Endothelial cell (in vitro differentiated cells): ENCODE measurements at places on chromosomes 13 and 19. TPM values are rescaled to one million over a fixed set of nuclear protein-coding genes. Genes with fewer than 3 reads are reported as not detected.

TICAM1 gene
- 3.5 TPM for total RNA-seq

- no peak for DNase-seq
Observed at GRCh38 chr13:32419862-32420261, 8.1 kb downstream of the N4BP2L1 start.

DNA sequence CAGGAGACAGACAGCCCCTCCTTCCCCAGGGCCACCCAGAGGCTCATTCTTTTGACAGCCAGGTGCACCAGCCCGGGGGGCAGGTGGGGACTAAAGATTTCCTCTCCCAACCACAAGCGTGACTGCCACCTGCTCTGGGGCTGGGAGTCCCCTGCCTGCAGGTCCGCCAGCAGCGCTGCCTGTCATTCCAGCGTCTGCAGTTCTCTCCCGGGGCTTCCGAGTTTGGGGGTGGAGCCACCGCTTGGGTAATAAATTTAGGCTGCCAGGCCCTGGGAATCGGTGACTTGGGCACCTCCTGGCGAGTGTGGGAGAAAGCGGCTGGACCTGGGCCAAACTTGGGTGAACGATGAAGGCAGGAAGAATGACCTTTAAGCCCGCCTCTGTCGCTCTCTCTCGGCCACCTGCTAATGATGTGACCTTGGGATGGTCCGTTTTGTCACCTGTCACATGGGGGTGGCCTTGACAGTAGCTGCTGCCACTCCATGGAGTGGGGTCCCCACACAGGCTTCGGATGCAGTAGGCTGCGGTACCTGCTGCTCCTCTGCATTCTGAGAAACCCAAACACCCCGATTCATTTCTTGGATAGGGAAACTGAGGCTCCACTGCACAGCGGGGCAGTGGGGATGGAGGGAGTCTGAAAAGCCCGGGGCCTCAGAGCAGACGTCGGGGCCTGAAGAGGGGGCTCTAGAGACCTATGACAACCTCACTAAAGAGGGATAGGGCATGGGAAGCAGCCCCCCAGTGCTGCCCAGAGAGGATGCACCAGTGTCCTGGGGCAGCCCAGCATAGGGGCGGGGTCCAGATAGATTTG, 12.8 kb downstream of the FUT6 start:
- no peak for DNase-seq

DNA sequence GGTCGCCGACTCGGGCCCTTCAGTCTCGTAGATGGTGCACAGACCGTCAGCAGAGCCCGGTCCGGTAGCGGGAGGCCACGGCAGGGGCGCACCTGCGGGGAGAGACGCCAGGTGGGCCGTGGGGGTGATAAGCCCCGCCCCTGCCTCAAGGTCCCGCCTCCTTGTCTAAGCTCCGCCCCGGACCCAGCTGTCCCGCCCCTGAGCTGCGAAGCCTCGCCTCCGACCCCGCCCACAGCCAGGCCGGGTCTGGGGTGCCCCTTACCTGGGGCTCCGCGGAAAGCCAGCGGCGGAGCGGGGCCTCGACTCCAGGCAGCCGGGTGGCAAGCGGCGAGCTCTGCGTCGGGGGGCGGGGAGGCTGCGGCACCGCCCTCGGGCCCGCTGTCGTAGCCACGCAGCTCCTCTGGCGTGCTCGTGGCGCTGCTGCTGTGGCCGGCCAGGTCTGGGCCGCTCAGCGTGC, 4.7 kb downstream of the PRR36 start:
- DNase-seq, result peak; percentile 53

DNA sequence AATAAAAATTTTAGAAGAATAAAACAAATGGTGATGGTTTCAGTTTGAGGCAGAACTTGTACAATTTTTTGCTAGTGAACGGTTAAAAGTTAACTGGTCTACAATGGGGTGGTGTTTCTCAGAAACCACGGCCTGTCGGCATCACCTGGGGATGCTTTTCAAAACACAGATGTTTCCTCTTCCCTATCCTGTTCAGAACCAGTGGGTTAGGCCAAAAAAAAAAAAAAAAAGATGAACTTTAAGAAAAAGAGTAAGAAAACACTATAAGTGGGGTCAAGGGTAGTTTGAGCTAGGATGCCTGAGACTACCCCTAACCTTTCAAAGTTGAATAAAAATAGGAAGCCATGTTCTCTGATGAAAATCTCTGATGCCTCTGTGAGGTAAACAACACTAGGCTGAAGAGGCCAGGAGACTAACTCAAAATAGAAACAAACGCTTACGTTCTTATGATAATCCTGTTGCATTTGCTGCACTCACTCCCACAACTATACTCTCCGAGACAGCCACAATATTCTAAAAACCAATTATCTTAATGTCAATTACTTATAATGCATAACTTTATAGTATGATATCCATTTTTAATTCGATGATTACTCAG, 3.3 kb downstream of the MTIF3 start:
- no peak for DNase-seq

SMIM44 gene
- not detected for total RNA-seq

DNA sequence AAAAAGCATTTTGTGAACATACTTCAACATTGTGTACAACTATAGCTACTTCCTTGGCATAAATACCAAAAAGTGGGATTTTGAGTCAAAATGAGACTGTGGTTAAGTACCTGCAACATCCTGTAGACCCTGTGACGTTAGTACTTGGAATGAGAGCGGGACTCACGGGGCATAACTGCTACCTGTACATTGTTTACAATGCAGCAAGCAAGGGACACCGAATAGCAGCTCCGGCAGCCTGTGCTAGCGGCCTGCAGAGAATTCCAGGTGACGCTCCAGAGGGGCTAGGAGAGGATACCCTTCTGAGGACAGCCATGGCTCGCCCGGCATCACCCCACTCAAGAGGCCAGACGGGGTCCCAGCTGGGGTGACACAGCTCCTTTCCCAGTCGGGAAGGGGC, 824 bp upstream of the ZNF331 start:
- no peak for DNase-seq

GRCh38 chr13:106083620-106084350, 451.7 kb downstream of the EFNB2 start:
- peak; percentile 31 for DNase-seq

- no peak for DNase-seq
Observed at GRCh38 chr19:51124729-51125128, at the start of gene SIGLEC9. SIGLEC9 (plus strand) TSS chr19:51124906; CDS start chr19:51124975, 69 bp downstream.

KIR2DL1 gene
- not detected for total RNA-seq

TMEM259 gene
- total RNA-seq, result 182 TPM

GRCh38 chr19:13526552-13526951, 20.3 kb upstream of the CACNA1A start:
- no peak for DNase-seq

- no peak for DNase-seq
Observed at GRCh38 chr13:25067064-25067463, 28.9 kb upstream of the PABPC3 start.

GRCh38 chr13:105097521-105097920, 1437.9 kb downstream of the EFNB2 start:
- no peak for DNase-seq

- no peak for DNase-seq
Observed at GRCh38 chr19:48417421-48417820, 24.0 kb downstream of the GRIN2D start.

GRCh38 chr19:4522291-4523002, 4.2 kb upstream of the PLIN4 start:
- DNase-seq, result no peak

GRCh38 chr13:30572859-30573275, 44.9 kb upstream of the USPL1 start:
- DNase-seq, result no peak

- no peak for DNase-seq
Observed at GRCh38 chr19:4993683-4994082, 24.8 kb downstream of the KDM4B start.

GRCh38 chr13:103395139-103395538, 328.9 kb upstream of the SLC10A2 start:
- DNase-seq, result no peak

CLEC17A gene
- total RNA-seq, result not detected

DNA sequence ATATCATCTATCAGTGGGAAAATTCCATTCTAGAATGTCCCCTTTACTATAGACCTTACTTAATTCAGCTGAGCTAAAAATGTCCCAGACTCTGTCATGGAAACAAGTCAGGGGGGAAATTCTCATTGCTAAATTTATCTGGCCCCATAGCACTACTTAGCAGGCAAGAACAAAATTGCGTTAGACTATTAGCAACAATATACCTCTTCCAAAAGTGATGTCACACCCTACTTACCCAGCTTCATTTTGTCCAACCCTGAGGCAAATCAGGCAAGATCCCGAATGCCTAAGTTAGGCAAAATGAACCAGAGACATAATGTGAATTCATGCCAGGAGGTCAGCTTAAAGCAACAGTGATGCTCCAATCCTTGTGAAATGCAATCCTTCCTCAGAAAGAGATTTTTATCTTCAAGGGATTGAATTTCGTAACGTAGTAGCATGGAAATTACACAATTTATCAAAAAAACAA, 93.7 kb downstream of the FRY start:
- no peak for DNase-seq

FFAR3 gene
- not detected for total RNA-seq

LILRB4 gene
- not detected for total RNA-seq

GRCh38 chr13:30423891-30424290, 1.6 kb downstream of the UBE2L5 start:
- DNase-seq, result no peak

VAV1 gene
- not detected for total RNA-seq

- DNase-seq, result no peak
Observed at GRCh38 chr13:23674795-23675640, 104.8 kb downstream of the TNFRSF19 start.

DNA sequence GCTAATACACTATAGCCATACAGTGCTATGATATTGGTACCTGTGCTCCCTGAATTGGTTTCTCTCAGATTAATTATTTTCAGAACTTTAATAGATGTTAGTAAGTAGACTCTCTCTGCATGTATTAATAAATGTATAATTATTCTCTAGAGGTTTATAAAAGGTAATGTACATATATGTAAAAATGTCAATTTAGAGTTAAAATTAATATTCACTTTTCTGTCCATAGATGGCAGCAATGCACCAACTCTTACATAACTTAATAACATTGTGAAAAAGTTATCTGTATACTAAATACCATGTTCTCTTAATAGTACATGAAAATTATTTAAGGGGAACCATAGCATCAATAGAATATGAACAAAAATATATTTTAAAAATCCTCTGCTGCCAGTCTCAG, 515.0 kb upstream of the KLHL1 start:
- no peak for DNase-seq

- DNase-seq, result peak; percentile 70
Observed at GRCh38 chr19:45508417-45508860, 1.2 kb downstream of the VASP start.

DNA sequence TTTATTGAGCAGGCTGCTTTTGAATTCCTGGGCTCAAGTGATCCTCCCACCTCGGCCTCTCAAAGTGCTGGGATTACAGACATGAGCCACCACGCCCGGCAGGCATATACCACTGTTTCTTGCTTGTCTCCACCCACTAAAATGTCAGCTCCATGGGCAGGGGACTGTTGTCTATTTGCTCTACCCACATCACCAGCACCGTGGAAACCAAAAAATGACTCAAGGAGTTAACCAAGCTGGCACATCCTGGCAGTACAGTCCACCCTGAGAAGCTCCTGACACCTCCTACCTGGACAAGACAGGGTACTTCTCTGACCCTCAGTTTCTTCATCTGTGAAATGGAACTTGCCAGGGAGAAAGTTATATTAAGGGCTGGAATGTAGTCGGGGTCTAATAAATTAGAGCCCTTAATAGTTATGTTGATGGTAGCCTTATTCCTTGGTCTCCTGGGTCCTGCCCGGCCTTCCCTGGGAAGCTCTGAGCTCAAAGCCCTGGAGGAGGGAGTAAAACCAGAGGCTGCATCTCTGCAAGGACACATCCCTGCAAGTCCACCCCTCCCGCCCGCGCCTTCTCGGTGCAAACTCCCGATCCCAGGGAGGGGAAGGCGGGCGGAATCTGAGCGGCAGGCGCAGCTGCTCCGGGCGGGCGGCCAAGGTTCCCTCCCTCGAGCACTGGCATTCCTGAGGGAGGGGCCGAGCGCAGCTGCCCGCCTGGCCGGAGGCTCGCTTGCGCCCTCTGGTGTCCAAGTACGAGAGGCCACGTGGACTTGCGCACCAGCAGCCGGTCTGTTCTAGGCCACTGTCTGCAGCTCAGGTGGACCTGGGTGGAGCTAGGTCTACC, 14.1 kb downstream of the RDH8 start:
- DNase-seq, result peak; percentile 98

DNA sequence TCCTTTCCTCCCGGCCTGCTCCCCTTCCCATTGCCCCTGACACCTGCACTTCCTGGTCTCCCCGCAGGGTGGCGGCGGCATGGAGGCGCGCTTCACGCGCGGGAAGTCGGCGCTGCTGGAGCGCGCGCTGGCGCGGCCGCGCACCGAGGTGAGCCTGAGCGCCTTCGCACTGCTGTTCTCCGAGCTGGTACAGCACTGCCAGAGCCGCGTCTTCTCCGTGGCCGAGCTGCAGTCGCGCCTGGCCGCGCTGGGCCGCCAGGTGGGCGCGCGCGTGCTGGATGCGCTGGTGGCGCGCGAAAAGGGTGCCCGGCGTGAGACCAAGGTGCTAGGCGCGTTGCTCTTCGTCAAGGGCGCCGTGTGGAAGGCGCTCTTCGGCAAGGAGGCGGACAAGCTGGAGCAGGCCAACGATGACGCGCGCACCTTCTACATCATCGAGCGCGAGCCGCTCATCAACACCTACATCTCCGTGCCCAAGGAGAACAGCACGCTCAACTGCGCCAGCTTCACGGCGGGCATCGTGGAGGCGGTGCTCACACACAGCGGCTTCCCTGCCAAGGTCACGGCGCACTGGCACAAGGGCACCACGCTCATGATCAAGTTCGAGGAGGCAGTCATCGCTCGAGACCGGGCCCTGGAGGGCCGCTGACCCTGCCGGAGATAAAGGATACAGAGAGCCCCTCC, 1.7 kb downstream of the TRAPPC5 start:
- DNase-seq, result no peak

PLIN4 gene
- 0.13 TPM for total RNA-seq

- DNase-seq, result no peak
Observed at GRCh38 chr19:38168637-38169036, 55.4 kb downstream of the DPF1 start.

- DNase-seq, result no peak
Observed at GRCh38 chr13:83221813-83222241, 660.4 kb downstream of the SLITRK1 start.

ASF1B gene
- 7.1 TPM for total RNA-seq

SULT2A1 gene
- total RNA-seq, result not detected

REEP6 gene
- 2.3 TPM for total RNA-seq

GRCh38 chr19:2432131-2432848, 4.9 kb upstream of the TIMM13 start:
- DNase-seq, result no peak

ICAM4 gene
- 0.36 TPM for total RNA-seq

- no peak for DNase-seq
Observed at GRCh38 chr19:4671185-4671851, 1.2 kb upstream of the MYDGF start.

- no peak for DNase-seq
Observed at GRCh38 chr13:58032676-58033460, 401.3 kb downstream of the PCDH17 start.

DNA sequence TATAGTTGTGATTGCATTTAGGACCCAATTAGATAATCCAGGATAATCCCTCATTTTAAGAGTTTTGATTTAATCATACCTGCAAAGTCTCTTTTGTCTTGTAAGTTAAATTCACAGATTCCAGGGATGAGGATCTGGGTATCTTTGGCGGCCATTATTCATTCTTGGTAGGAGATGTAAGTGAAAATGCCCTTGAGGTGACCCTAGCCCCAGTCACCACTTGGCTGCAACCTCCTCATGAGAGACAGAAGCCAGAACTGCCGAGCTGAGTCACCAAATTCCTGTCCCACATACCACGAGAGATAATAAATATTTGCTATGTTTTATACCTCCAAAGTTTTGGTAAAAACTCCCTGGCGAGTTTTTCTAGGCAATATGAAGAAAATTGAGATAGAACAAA, 389.4 kb downstream of the RFC3 start:
- no peak for DNase-seq
